ENCODE measurements at places on chromosomes 6 and 20.
A peak's percentile ranks its signal among the peaks of the same experiment; 100 is the strongest.

GRCh38 chr6:105432797-105433196 is 29.9 kb upstream of the PREP start:
- no peak for DNase-seq

DNA sequence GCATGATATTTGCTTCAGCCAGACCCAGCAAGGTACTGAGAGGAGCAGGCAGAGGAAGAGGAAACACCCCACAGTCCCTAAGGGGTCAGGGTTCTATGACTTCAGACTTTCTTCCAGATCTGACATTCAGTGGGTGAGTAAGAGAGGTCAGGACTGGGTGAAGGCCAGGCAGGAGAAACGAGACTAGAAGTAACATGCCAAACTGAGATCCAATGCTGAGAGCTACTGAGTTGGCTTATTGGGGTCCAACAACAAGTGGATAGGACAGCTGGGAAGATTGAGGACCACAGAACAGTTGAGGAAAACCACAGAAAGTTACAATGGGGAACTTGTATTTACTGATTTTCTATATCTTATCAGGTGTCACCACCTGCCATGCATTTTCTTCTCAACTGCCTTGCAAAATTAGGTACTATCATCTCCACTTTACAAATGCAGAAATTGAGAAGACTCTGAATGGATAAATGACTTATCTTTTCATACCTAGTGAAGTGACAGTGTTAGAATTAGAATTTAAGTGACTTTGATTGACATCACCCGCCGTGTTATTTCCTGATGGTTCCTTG is 43.8 kb upstream of the HIVEP1 start:
- peak; percentile 18 for DNase-seq

GRCh38 chr20:19304389-19304788 is 91.9 kb downstream of the SLC24A3 start:
- DNase-seq = no peak

- DNase-seq = no peak
These were observed 130.6 kb downstream of the NFATC2 start for GRCh38 chr20:51411870-51412269.

DNA sequence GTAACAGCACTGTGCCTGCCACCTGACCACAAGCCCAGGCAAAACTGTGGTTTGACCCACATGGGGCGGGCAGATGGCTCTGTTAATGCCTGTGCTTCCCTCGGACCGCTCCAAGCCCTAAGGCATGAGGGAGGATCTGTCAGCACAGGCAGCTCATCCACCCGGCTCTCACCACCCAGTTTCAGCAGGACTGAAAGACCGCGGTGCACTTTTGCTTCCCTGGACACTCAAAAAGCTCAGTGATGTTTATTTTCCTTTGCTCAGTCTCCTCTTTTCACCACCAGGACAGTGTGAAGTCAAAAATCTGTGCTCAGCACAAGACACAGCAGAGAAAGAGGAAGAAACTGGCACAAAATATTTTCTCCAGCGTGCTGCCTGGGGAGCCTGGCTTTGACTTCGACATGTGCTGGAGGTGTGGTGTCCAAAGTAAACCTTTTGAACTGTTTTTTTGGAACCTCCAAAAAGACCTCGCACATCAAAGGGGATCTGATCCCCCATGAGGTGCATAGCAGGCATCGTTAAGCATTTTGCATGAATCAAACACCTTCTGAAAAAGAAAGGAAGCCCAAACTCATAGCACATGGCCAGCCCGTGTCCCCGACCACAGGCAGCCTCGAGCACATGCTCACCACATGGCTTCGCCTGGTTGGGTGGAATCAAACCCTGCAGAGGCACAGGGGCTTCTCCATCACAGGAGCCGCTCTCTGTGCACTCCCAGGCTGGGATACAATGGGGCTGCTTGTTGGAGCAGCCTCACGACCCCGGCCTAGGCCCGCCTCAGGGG is 441.7 kb upstream of the JARID2 start:
- DNase-seq = no peak

DNA sequence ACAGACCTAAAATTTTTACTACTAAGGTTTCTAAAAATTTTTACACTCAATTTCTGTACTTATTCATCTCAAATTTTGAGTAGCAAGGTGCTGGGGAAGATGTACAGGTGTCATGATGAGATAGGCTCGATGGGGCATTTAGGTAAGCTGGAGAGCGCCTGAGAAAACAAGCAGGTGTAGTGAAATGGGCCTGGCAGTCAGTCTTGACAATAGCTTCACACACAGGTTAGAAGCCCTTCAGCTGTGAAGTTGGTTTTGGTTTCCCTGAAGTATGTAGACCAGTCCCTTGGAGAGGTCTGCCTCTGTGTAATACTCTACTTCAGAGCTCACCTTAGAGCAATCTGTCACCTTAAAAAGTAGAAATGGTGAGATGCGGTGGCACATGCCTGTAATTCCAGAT is 144.0 kb upstream of the SCGN start:
- no peak for DNase-seq

DNA sequence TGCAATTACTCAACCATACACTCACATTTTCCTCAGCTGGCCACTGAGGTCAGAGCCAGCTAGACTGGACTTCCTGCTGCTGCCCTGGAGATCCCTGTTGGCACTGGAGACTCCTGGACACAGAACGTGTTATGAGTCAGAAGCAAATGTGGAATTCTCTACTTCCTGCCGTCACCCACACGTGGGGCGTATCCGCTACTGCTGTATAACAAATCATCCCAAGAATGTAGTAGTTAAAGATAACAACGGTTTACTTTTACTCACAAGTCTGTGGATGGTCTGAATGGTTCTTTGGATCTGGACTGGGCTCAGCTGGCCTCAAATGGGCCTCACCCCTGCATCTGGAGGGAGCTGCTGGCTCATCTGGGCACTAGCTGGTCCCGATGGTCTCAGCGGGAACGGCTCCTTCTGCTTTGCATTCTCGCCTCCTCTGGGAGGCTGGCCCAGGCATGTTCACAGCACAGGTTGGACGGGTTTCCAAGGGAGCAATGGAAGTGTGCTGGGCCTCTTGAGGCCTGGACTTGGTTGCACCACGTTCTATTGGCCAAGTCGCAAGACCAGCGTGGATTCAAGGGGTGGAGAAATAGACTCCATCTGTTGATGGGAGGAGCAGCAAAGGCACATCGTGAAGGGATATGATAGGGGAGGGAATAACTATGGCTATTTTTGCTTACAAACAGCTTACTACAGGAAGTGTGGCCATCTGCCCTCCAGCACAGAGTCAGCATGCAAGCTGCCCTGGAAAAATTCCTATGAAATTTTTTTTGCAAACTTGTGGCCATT is 118.5 kb downstream of the SNX5 start:
- DNase-seq = no peak

DNA sequence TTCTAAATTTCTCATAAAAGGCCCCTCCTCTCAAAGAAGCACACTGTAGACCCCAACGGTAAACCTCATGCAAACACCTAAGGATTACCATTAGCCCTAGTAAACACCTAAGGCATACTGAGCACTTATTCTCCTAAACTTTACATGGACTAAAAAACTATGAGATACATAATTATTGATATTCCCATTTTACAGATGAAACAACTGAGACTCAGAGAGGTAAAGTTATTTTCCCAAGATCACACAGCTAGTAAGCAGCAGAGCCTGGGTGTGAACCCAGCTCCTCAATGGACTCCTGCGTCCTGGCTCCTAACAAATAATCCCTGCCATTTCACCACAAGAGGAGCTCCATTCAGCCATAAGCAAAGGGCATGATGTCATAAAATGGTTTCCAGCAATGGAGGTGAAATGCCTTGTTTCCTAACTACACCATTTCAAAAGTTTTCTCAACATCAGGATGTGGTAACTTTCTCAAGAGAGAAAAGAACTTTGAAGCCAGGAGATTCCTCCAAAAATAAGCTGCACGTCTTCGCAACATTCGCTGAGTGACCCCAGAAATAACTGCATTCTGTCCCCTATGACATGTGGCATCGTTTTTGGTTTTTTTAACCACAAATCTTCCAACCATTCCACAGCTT is 4.1 kb downstream of the ATP9A start:
- DNase-seq = no peak

- peak; percentile 68 for DNase-seq
These were observed 83.8 kb downstream of the FNDC1 start for GRCh38 chr6:159252955-159253508.

- no peak for DNase-seq
These were observed 286.2 kb downstream of the THBS2 start for GRCh38 chr6:168967281-168967925.

GRCh38 chr20:34011275-34011674 is 17.6 kb downstream of the RALY start:
- no peak for DNase-seq

DNA sequence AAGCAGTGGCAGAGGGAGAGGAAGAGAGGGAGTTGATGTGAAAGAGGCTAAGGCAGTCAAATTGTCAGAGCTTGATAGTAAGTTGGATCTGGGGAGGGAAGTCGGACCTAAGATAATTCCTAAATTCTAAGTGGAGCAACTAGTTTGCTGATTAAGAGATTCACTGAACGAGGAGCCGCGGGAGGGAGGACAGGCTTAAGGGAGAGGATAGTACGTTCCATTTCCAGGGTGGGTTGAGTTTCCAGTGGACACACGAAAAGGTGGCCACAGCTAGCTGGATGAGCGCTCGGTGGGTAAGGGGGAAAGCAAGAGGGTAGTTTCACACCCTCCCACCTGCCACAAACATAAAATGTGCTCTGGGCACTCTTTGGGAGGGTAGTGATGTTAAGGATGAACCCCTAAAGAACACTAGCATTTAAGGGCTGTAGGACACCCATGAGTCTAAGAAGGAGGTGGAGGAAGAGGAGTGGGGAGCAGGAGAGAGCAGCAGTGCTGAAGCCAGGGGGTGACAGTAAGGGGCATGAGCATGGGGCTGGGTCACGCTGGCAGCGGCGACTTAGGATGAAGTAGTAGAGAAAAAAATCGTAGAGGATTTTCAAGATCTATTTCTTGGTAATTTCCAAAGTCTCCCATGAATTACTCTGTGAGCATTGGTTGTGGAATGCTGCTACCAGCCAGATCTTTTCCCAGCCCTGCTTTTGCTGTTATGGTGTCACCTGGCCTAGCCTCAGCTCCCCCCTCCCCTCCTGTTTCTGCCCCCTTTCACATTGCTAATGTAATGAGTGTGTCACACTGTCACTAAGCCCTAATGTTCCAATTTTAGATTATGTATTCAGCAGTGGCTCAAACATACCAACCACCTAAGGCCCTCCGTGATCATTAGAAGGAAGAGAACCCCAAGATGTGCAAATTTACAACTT is 21.4 kb downstream of the ACTR5 start:
- no peak for DNase-seq

GRCh38 chr6:72740135-72740534 is 118.3 kb downstream of the KCNQ5 start:
- DNase-seq = peak; percentile 51

DNA sequence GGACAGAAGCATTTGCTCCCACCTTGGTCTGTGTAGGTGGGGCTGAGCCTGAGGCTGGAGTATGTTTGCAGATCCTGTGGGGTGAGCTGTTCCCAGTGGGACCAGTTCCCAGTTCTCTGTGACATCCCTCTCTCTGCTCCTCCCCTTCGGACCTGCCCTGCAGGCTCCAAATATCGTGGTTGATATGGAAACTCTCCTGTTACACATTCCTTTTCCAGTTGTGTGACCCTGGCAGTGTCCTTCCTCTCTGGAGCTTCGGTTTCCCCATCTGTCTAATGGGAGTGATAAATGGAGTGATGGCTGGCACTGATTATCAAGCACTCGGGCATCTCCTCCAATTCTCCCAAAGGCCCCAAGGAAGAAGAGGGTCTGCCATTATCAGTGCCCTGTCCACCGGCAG is 15.7 kb upstream of the TGM2 start:
- no peak for DNase-seq

DNA sequence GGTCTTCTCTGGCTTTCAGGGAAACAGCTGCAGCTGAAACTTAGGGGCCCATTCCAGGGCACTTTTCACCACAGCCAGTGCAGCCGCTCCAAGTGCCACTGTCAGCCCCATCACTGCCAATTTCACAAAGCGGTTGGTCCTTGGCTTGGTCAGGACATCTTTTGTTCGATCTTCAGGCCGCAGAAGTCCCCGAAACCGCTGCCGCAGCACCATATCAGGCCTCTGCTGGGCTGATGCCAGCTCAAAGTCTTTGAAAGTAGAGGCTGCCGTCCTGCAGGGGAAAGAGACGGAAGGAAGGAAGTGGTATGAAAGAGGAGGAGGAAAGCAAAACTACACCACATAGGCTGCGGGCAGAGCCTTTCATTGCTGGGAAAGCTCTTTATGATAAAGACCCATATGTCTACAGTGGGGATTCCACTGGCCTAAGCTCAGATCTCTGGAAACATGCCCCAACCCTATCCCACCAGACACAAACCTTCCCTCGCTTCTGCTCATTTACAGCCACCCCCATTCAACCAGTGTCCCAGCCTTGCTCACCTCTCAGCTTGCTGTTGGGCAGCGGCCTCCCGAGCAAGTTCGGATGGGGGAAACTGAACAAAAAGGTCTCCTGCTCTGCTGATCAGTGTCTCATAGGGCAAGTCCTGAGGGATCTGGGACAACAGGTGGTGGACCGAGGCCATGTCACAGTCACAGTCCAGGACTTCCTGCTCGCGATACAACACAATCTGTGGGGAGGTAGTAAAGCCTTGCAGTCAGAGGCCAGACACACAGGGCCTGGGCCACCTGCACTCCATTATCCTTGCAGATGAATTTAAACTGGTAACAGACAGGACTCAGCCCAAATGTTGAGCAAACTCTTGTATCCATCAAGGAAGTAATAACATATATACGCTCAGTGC is 23.5 kb downstream of the TBC1D20 start:
- no peak for DNase-seq

DNA sequence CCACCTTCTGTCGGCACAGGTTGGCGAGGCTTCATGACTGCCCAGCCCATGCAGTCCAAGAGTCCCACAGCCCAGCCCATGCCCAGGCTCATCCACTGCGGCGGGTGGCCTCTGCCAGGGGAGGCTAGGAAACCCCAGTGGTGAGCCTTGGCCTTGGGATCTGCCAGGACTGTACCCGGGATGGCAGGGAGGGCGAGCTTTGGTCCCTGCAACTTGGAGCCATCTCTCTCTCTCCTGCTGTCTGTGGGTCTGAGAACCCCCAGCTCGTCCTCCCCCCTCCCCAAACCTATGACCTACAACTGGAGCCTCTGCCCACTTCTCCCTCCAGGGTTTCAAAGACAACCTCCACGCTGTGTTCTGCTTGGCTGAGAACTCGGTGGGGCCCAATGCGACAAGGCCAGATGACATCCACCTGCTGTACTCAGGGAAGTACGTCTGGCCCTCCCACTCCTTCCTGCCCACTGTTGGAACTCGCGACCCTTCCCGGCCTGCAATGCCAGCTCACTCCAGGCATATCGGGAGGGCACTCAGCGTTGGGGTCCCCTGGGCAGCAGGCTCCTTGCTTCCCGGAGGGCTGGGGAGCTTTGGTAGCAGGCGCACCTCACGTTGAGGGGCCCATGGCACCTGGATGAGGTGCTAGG is 19.7 kb downstream of the NPEPL1 start:
- no peak for DNase-seq
